ENCODE measurements at places on chromosomes 16 and 17. TPM values are rescaled to one million over a fixed set of nuclear protein-coding genes. Genes with fewer than 3 reads are reported as not detected.

CLEC16A gene
- 8.1 TPM for polyA plus RNA-seq

KRTAP3-1 gene
- polyA plus RNA-seq = not detected

WNT3 gene
- 0.31 TPM for polyA plus RNA-seq

NOG gene
- polyA plus RNA-seq = 0.11 TPM

LIMD2 gene
- 16.6 TPM for polyA plus RNA-seq

CD300E gene
- polyA plus RNA-seq = 0.27 TPM

GLP2R gene
- 0.84 TPM for polyA plus RNA-seq

HNF1B gene
- 36.5 TPM for polyA plus RNA-seq

DOK4 gene
- polyA plus RNA-seq = 16.7 TPM
